ENCODE measurements at places on chromosomes 3 and 15.

GRCh38 chr3:171867981-171868380 lies 24.8 kb downstream of the TMEM212 start:
- no peak for DNase-seq

- DNase-seq, result no peak
Measured at GRCh38 chr3:195548501-195548900, 5.4 kb upstream of the PPP1R2 start.

DNA sequence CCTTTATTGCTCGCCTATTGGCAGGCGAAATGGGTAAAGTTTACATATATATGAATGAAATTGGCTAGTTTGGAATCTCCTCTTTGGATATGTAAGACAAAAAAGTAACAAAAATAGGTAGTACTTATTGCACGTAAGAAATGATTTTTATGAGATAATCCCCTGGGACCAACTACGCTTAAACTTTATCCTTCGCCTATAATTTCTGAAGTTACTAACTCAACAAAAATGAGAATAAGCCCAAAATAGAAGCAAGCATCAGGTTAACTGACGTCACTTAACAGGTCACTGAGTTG lies 438 bp upstream of the SLC49A4 start:
- DNase-seq, result no peak

GRCh38 chr15:65076486-65077290 lies at the start of gene KBTBD13:
TSS of gene KBTBD13 (plus strand) at chr15:65076746. CDS start at chr15:65076816, 70 bp downstream.
- no peak for DNase-seq

DNA sequence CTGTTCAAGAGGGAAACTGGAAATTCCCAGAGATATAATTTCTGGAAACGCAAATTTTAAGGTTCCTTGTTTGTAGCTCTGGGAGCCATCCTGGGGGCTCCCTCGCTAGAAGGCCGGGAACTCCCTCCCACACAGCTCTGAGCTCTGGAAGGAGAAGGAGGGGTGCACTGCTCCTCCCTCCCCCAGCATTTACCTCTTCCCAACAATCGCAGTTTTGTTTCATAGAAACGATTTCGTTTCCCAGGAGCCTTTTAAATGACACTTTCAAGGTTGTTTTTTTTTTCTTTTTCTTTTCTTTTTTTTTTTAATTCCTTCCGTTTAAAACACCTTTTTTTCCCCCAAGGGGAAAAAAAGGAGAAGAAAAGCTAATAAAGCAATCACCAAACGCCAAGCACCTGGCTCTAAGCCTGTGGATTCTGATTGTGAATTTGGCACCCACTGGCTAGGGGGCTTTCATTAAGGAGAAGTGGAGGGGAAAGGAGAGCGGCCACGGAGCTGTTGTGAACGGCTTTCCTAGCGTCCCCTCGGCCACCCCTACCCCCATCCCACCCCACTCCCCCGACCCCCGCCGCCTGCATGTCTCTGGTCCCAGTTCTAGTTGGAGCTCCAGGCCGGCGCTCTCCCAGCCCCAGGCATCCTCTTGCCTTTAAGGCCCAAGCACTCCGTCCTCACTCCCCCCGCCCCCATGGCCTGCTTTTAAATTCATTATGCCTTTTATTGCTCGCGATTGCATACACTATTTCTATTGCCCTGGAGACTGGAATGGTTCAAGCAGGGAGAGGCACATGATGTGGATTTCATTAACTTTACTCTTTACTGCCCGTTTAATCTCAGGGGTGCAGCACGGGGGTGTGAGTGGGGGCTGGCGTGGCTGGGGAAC lies 13.6 kb upstream of the CCDC33 start:
- DNase-seq, result no peak

DNA sequence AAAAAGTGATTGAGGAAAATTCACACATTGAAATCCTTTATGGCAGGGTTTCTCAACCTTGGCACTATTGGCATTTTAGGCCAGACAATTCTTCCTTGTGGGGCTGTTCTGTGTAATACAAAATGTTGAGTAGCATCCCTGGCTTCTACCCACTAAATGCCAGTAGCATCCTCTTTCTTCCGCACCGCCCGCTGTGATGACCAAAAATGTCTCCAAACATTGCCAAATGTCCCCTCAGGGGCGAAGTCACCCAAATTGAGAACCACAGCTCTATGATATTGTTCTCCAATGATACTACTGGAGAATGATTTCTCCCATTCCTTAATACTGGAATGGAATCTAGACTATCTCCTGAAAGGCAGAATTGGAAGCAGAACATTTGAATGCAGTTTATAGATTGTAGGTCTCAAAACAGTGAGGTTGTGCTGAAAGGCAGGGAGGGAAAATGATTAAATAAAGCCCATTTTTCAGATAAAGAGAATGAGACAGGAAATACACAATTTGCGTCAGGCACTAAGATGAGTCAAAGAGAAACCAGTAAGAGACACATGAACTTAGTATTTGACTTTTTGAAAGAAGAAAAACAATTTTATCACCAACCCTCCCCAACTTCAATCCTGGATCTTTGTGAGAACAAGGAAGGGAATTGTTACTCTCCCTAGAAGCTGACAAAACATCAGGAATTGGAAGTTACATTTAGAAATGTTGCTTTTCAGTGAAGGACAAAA lies 101.6 kb upstream of the TNIK start:
- DNase-seq, result no peak

- no peak for DNase-seq
Measured at GRCh38 chr3:126202276-126202675, 21.9 kb upstream of the ALDH1L1 start.

- no peak for DNase-seq
Measured at GRCh38 chr15:69666441-69666882, 213.8 kb downstream of the RPLP1 start.

DNA sequence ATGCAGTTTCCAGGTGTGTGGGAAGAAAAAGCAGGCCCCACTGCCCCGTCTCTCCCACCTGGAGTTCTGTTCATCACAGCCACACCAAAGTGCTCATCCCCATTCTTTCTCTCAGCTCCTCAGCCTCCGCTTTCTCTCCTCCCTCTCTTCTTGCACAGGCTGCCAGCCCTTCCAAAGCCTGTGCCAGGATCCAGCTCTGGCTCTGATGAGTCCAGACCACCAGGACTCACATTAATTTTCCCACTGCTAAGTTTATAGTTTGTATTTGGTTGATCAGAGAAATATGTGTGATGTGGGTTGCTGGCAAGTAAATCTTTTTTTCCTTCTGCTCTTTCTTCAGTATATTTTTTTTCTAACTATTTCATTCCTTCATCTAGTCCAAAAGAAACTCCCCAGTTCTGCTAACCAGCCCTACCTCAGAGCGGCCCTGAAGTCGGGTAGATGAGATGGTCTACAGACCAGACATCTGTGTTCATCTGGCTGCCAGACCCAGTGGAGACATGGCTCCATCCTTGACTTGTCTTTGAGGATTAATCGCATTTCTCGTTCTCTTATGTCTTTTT lies 49.8 kb downstream of the BOC start:
- no peak for DNase-seq

- DNase-seq, result no peak
Measured at GRCh38 chr3:109191421-109191820, 54.9 kb downstream of the C3orf85 start.

- no peak for DNase-seq
Measured at GRCh38 chr15:23734862-23735261, 47.8 kb upstream of the NDN start.

- DNase-seq, result no peak
Measured at GRCh38 chr15:71143373-71144310, 28.4 kb downstream of the THSD4 start.

DNA sequence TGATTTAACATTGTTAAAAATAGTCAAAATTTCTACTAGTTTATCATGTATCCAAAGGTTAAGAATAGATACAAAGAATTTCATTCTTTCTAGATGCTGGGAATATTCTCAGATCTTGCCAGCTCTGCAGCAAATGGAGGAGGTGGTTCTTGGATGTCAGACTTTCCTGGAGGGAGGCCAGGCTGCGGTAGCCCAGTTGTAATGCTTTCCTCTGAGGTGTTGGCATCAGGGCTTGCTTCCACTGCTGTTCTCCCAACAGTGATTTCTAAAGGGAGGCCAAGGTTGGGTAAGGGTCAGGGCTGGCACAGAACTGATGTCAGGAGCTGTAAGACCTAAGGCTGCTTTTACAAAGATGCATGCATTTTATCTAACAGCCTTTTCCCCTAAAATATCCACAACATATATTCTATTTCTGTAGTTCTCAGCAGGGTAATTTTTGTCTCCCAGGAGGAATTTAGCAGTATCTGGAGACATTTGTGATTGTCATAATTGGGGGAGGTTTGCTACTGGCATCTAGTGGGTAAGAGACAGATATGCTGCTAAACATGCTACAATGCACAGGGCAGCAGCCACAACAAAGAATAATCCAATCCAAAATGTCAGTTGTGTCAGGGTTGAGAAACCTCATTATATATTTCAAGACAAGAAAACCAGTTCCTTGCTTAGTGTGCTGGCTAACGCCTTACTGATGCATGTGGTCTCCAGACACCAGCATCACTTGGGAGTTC lies 42.0 kb upstream of the SPTSSB start:
- no peak for DNase-seq

- DNase-seq, result no peak
Measured at GRCh38 chr3:16904423-16905417, 20.0 kb downstream of the PLCL2 start.
